ENCODE measurements at places on chromosomes 13 and 19.

DNA sequence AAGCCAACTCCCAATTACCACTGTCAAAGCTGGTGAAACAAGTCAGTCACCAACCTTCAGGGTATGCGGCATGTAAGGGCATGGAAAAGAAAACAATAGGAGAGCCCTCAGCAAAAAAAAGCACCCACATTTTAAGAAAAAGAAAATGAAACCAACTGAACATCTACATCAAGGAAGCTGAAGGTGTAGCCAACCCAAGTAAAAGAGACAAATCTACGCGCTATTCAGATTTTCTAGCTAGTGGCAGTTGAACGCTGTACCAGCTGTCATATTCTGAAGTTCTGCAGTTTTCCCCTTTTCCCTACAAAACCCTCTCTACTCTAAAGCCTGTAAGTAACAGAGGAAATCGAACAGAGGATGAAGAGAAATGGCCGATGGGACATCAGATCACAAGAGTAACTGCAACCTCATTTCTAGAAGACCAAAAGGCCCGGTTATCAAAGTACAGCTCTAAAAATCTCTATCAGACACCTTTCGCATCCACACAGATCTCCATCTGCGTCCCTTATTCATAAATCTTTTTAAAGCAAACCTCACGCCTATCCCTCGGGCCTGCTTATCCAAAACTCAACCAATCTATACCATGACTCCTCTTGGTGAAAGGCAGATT is 1.4 kb downstream of the MYCBP2 start:
- peak; percentile 30 for DNase-seq

GRCh38 chr19:53396525-53396868 is 1.5 kb downstream of the ZNF765 start:
- no peak for DNase-seq

GRCh38 chr19:44645407-44646048 is 1.8 kb downstream of the PVR start:
- DNase-seq: no peak

- DNase-seq: no peak
These were observed 823 bp downstream of the TTYH1 start for GRCh38 chr19:54415901-54416673.

DNA sequence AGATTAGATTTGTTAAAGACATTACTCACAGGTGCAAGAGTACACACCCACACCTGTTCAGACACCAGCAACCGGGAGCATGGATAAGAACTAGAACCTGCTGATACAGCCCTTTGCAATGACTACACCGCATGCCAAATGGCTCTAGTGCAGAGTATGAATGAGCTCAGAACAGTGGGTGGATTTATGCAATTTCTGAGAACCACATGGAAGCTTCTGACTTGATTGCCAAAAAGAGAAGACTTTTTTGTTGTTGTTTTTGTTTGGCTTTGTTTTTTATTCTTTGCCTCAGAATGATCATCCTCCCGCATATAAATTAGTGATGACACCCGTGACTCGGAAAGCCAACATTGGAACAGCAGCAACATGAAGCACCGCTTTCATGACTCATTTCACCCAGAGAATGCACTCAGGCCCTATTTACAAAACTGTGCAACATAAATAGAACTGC is 77.4 kb upstream of the LRCH1 start:
- DNase-seq: no peak

- DNase-seq: peak; percentile 75
These were observed 79.4 kb upstream of the ABCC4 start for GRCh38 chr13:95380468-95381211.

GRCh38 chr13:71156550-71156949 is 710.5 kb downstream of the DACH1 start:
- DNase-seq: no peak

DNA sequence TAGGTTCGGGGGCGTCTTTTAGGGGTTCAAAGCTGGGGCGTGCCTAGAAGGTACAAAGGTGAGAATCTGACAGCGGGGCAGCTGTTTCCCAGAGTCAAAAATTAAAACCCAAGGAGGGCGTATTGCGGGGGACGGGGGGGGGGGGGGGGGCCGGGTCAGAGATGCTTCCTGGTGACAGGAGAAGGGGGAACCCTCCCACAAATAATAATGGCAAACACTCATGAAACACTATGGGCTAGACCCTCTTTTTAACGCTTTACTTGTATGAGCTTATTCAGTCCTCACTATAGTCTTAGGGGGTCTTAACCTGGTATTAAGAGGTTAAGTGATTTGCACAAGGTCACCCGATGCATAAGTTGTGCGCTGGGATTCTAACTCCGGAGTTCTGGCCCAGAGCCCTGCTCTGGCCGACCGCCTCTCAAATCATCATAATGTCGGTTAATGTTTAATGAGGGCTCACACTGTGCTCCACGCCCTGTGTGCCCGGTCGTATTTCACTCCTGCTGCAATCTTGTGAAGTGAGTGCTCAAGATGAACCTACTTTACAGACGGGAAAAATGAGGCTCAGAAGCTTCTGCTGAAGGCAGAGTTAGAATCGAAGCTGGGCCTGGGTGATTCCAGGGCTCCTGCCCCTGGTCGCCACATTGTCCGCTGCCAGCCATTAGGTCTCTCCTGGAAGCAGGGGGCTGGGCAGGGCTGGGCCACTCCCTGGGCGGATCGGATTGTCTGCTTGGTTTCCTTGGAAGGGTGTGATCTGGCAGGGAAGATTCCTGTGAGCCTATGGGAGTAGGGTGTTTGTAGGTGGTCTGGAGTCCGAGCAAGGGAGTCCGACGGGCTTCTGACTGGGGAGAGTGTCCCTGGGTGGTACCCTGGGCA is 964 bp downstream of the PAK4 start:
- peak; percentile 54 for DNase-seq

DNA sequence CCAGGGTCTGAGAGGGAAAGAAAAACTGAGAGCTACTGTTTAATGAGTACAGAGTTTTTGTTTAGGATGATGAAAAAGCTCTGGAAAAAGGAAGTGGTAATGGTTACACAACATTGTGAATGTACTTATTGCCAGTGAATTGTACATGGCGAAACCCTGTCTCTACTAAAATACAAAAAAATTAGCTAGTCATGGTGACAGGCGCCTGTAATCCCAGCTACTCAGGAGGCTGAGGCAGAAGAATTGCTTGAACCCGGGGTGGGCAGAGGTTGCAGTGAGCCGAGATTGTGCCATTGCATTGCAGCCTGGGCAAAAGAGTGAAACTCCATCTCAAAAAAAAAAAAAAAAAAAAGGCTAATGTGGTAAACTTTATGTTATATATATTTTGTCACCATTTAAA is 96.3 kb downstream of the VWA8 start:
- no peak for DNase-seq

DNA sequence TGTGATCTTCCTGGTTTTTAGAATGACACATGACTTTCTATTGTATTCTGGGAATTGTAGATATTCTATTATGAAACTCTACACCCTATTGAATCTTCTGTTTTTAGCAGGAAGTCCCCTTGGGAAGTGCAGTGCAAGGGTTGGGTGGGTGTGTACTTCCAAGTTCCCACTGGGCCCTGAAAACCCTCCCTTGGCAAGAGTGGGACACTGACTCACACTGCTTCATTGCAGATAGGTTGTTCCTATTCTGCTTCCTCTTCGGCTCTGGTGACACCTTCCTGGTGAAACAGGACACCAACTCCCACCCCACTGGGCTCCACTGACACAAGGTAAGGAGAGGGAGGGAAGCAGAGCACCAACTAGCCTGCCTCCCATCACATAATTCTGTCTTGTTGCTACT is 121.8 kb downstream of the KCTD12 start:
- no peak for DNase-seq

DNA sequence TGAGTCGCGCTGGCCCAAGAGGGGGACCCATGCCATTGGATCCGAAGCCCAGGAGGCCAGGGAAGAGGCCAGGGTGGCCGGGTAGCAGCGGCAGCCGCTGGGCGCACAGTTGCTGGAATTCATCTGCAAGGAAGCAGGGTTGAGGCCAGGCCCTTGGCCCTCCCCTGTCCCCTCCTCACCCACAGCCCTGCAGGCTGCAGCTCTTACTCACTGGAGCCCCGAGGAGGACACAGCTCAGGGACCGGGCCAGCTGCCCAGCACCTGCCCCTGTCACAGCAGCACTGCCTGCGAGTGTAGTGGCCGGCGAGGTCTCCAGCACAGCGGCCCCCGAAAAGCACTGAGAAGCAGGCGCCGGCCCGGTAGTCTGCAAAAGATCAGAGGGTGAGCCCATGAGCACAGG is 11.2 kb downstream of the FBN3 start:
- no peak for DNase-seq

GRCh38 chr13:21639561-21639960 is 31.3 kb upstream of the FGF9 start:
- no peak for DNase-seq

- peak; percentile 37 for DNase-seq
These were observed 1.4 kb downstream of the BST2 start for GRCh38 chr19:17404015-17404414.

DNA sequence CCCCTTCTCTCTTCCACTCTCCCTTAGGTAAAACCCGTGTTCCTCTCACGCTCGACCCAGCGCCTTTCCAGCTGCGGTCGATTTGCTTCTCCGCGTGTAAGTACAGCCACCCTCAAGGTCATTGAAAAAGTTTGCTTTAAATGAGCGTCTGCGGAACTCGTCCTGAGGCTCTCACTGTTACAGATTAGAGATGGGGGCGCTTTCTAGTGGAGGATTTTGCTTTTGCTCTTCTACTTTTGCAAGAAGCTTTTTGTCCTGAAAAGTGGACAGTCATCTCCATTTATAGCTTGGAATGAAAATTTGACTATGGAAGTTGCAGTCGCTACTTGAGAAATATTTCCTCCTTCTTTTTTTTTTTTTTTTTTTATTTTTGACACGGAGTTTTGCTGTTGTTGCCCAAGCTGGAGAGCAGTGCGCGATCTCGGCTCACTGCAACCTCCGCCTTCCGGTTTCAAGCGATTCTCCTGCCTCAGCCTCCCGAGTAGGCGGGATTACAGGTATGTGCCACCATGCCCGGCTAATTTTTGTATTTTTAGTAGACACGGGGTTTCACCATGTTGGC is 595 bp upstream of the RAB20 start:
- DNase-seq: no peak

DNA sequence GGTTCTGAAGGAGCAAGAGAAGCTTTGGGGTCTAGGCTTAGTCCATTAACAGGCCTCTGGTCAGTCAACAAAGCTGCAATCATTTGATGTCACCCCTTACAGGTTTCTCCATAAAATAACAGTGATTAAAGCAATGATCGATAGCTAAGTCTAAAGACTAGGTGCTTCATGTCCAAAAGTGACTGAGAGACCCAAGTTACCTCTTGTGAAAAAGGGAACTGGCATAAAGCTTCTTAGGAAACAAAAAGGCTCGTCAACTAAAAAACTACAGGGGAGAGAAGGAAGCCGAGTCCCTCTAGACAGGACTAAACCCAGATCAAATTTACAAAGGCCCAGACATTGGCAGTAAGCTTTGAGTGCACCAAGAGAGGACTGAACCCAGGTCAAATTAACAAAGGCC is 2.2 kb downstream of the DCUN1D2 start:
- DNase-seq: no peak

GRCh38 chr19:9250630-9251029 is at the start of gene OR7E24:
Gene OR7E24 (plus strand): TSS chr19:9250930. CDS start chr19:9251044, 114 bp downstream.
- DNase-seq: no peak

- no peak for DNase-seq
These were observed 300.7 kb downstream of the LMO7 start for GRCh38 chr13:75936791-75937190.

- no peak for DNase-seq
These were observed at the start of gene LAIR2 for GRCh38 chr19:54502518-54503048. Gene LAIR2 (plus strand): TSS chr19:54502831. CDS start chr19:54502919, 88 bp downstream.

GRCh38 chr13:61880578-61881283 is 465.1 kb upstream of the PCDH20 start:
- no peak for DNase-seq

GRCh38 chr13:80116107-80116506 is 224.8 kb downstream of the SPRY2 start:
- no peak for DNase-seq

DNA sequence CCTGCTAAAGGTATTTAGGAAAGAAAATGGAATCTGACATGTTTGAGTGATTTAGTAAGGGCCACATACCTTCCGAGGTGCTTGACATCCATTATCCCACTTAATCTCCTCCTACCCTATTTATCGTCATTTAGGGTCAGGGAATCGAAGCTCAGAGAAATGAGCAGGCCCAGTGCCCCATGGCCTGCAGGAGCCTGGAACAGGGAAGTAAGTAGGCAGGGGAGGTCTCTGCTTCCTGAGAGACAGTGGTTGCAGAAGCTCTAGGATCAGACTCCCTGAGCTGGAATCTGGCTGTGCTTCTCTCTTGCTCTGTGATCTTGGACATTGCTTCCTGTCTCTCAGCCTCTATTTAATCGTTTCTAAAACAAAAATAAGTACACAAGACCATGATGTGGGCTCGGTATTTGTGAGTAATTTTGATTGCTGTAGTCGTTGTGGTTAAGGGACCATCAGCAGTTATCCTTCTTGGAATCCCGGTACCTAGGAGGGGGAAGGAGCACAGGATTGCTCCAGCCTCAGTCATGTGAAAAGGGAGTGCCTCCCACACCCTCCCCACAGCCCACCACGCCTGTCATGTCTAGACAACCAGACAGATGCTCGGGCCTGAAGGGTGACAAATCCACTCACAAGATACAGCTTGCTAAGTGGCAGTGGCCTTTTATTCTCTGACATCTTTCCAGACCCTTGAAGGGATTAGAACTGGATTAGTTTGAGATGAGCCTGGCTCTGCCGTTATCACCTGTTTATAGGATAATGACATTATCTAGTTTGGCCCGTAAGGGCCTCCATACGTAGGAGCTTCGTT is 169.2 kb upstream of the TSHZ3 start:
- DNase-seq: no peak

DNA sequence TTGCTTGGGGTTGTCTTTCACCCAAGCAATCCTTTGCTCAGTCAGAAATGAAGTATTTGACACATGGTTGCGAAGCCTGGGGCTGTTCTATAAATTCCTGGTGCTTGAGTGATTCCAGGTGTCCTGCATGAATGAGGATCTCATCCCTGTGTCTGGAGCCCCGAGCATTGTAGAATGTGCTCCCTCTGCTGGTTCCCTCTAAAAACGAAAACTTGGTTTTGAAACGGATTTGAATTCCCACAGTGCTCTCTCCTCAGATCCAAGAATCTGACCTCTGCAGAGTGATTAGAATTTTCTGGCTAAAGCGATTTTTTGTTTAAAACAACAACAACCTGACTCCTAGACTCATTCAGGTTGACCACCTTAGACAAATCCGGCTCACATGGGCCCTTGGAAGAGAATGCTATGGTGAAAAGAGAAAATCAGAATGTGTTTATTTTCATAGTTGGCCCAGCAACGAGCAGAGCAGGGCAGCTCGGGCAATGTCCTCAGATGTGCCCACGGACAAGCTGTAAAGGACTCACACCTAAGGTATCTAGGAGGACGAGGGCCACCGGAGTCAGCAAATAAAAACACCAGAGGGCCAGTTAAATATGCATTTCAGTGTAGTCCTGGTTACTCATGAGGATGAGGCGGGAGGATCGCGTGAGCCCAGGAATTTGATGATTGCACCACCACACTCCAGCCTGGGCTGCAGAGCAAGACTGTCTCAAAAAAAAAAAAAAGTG is 8.7 kb upstream of the ATP12A start:
- peak; percentile 68 for DNase-seq

GRCh38 chr19:18939922-18940768 is 872 bp downstream of the HOMER3 start:
- DNase-seq: peak; percentile 60

- DNase-seq: peak; percentile 57
These were observed 8.4 kb upstream of the PRR19 start for GRCh38 chr19:42293540-42293939.

GRCh38 chr13:30224732-30225131 is 82.6 kb downstream of the KATNAL1 start:
- DNase-seq: no peak

GRCh38 chr13:46496086-46496485 is 56.9 kb upstream of the LRCH1 start:
- DNase-seq: no peak
